Epithelial cell of alveolus of lung (primary cell): ENCODE measurements at places on chromosomes 12 and 14. TPM values are rescaled to one million over a fixed set of nuclear protein-coding genes. Genes with fewer than 3 reads are reported as not detected.

SLCO1C1 gene
- 0.48 TPM in 1 of 2 replicates, not detected in the other for total RNA-seq

PDE6H gene
- total RNA-seq, result not detected in 2 replicates

SMIM41 gene
- 0.13 and 50.8 TPM in 2 replicates for total RNA-seq

MYH6 gene
- not detected in 2 replicates for total RNA-seq

FBXW8 gene
- 12.5 and 19.1 TPM in 2 replicates for total RNA-seq

TAS2R50 gene
- total RNA-seq, result 0.13 and 0.16 TPM in 2 replicates

GLIPR1L1 gene
- not detected in 2 replicates for total RNA-seq

OTX2 gene
- total RNA-seq, result not detected in 2 replicates

KRT82 gene
- total RNA-seq, result not detected in 2 replicates

GDF3 gene
- total RNA-seq, result not detected in 2 replicates

IAPP gene
- total RNA-seq, result not detected in 2 replicates

STON2 gene
- 0.96 and 1.9 TPM in 2 replicates for total RNA-seq

TAS2R46 gene
- 2.8 TPM in 1 of 2 replicates, not detected in the other for total RNA-seq

SNRPF gene
- total RNA-seq, result 12.1 and 14.9 TPM in 2 replicates

PUS7L gene
- total RNA-seq, result 9.3 and 13.6 TPM in 2 replicates

DERA gene
- 53.8 and 56.5 TPM in 2 replicates for total RNA-seq

KRT6C gene
- total RNA-seq, result not detected in 2 replicates

CACNA1C gene
- 2.6 and 4.3 TPM in 2 replicates for total RNA-seq

TMBIM4 gene
- total RNA-seq, result 69.7 and 77.4 TPM in 2 replicates

SOX5 gene
- total RNA-seq, result 5.4 and 12.4 TPM in 2 replicates

VRTN gene
- not detected in 2 replicates for total RNA-seq

RFX4 gene
- total RNA-seq, result not detected in 2 replicates

VDR gene
- total RNA-seq, result 3.7 and 12.4 TPM in 2 replicates

ERG28 gene
- 14.5 and 20.6 TPM in 2 replicates for total RNA-seq

ASB2 gene
- total RNA-seq, result 0.13 TPM in 1 of 2 replicates, not detected in the other

MYL2 gene
- total RNA-seq, result 0.64 TPM in 1 of 2 replicates, not detected in the other

C3AR1 gene
- total RNA-seq, result 1.9 TPM in 1 of 2 replicates, not detected in the other

B4GALNT1 gene
- 0.08 and 7.6 TPM in 2 replicates for total RNA-seq

AQP5 gene
- total RNA-seq, result not detected in 2 replicates

GPR132 gene
- total RNA-seq, result 0.13 and 0.16 TPM in 2 replicates

CEBPE gene
- not detected in 2 replicates for total RNA-seq

GPR84 gene
- total RNA-seq, result 0.13 TPM in 1 of 2 replicates, not detected in the other

SP1 gene
- total RNA-seq, result 37.4 and 57.1 TPM in 2 replicates

KRT80 gene
- total RNA-seq, result 0.64 and 0.91 TPM in 2 replicates

CRADD gene
- 17.2 and 21.3 TPM in 2 replicates for total RNA-seq

CD27 gene
- total RNA-seq, result not detected in 2 replicates

ACVRL1 gene
- 39.7 and 174 TPM in 2 replicates for total RNA-seq

AMN gene
- total RNA-seq, result 0.08 TPM in 1 of 2 replicates, not detected in the other

FBXO33 gene
- total RNA-seq, result 8.9 and 10.8 TPM in 2 replicates

BEST3 gene
- 1.0 TPM in 1 of 2 replicates, not detected in the other for total RNA-seq

KRT71 gene
- total RNA-seq, result not detected in 2 replicates

SLCO1B3 gene
- not detected in 2 replicates for total RNA-seq

KRT78 gene
- not detected in 2 replicates for total RNA-seq

PAH gene
- not detected in 2 replicates for total RNA-seq

PSMD9 gene
- 62.1 and 76.0 TPM in 2 replicates for total RNA-seq

HCAR3 gene
- total RNA-seq, result not detected in 2 replicates

GRIP1 gene
- 0.13 TPM in 1 of 2 replicates, not detected in the other for total RNA-seq

BICD1 gene
- total RNA-seq, result 8.5 and 10.2 TPM in 2 replicates

NKX2-8 gene
- 0.13 TPM in 1 of 2 replicates, not detected in the other for total RNA-seq

APOF gene
- total RNA-seq, result not detected in 2 replicates

MYRFL gene
- under 0.01 TPM in 1 of 2 replicates, not detected in the other for total RNA-seq
